ENCODE measurements at places on chromosomes 7 and 10. TPM values are rescaled to one million over a fixed set of nuclear protein-coding genes. Genes with fewer than 3 reads are reported as not detected.

DNA sequence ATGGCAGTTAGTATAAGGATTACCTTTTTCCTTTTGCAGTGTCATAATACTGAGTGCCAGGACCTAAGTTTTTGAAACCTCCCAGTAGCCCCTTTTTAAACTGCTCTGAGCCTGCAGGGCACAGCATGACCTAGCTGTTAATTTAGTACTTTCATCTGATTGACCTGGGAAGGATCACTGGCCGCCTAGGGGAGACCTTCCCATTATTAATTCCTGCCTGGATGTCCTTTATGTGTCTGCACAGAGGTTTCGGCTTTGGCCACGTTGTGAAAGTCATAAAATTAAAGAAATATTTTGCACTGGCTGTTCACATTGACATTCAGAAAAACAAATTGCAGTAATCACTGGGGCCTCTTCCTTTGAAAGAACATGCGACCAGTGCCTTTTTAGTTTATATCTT lies 290.2 kb downstream of the SDK1 start:
- DNase-seq, result no peak

HOGA1 gene
- 12.6 TPM for total RNA-seq

GRCh38 chr10:34520084-34520483 lies 295.0 kb downstream of the PARD3 start:
- no peak for DNase-seq

DNAJB9 gene
- total RNA-seq, result 35.0 TPM

- no peak for DNase-seq
Observed at GRCh38 chr7:152145853-152146466, 120.5 kb downstream of the GALNT11 start.
